ENCODE measurements at places on chromosomes 4 and X.

DNA sequence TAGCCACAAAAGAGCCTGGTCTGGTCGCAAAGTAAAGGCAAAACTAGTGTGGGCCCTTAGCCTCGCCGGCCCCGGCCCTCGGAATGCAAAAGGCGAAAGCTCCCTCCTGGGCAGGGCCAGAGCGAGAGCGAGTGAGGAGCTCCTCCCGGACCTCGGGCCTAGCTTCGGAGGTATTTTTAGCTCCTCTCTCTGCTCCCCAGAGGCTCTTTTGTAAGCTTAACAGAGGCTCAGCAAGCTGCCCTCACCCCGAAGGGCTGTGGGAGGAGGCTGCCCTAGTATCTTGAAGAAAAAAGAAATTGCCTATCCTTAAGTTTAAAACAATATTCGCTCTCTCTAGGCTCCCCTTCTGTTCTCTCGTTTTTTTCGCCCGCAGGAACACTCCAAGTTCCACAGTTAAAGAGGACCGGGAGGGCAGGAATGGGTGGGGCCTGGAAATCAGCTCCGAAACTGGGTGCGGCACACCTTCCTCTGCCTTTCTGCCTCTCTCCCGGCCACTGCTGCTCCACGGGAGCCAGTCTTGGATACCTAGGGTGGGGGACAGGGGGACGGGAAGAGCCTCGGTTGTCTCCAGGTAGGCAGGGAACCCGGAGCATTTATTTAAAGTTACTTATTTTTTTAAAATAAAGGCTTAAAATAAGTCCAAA lies 12.1 kb downstream of the HAND2 start:
- DNase-seq = no peak

- no peak for DNase-seq
These were observed 1.7 kb upstream of the BMP2K start for GRCh38 chr4:78774417-78774816.

DNA sequence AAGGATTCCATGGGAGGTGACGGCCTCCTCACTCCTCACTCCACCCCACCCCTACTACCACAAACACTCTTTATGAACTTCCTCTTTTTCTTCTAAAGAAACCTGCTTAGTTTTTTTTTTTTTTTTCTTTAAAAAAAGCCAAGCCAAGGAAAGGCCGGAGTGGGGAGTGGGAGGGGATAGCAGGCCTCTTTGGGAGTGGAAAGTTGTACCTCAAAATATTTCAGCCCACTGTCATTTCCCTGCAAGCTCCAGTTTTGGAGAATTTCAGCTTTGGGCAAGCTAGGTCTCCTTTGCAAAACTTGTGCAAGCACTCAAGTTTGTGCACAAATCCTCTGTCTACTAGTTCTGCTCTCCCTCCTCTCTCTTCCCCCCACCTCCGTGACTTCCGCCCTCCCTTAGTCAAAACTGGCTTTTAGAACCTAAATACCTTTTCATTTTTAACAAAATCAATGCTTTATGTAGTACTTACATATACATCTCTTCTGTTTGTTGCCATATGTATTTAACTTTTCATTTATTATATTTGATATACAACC lies 512 bp upstream of the ANTXR2 start:
- DNase-seq = no peak

DNA sequence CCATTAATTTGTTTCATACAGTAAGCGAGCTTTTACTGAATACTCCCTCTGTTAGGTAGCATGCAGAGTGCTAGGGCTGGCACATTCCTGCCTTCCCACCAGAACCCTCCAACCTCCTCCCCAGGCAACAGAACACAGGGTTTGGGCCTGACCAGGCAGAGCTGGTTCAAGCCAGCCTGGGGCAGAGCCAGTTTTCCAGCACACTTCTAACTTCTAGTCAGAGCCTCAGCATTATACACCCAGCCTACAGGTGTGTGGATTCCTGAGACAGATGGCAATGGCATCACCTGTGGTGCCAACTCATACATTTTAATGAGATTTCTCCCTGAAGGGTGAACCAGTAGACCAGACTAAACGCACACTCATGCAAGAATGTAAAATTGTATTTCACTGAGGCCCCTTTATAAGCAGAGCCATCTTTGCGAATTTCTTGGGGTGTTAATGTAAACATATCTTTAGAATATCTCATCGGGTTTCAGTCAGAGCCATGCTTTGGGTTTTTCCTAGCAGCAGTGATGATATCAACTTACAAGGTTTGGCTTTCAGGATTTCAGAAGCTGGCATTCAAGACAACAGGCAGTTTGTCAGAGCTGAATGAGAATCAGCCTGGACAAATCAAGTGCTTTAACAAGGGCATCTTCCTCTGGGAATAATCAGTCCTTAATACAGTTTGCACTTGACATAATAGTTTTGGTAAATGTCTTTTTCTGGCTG lies 92.0 kb downstream of the GATB start:
- no peak for DNase-seq

DNA sequence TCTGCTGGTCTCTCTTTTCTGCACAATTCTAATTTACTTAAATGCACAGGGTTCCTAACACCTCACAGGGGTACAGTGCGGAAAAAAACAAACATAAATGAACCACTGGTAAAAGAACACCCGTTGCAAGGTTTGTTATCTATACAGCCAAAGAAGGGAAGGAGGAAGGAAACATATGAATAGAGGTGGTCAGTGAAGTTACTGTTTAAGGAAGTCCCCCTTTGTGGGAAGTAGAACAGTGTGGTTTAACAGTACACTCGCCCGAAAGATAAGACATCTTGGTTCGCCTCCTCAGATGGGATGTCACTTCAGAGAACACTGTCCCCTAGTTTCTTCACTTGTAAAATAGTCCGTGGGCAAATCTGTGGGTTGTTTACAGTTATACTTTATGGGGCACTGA lies 57.5 kb downstream of the TEC start:
- DNase-seq = no peak

DNA sequence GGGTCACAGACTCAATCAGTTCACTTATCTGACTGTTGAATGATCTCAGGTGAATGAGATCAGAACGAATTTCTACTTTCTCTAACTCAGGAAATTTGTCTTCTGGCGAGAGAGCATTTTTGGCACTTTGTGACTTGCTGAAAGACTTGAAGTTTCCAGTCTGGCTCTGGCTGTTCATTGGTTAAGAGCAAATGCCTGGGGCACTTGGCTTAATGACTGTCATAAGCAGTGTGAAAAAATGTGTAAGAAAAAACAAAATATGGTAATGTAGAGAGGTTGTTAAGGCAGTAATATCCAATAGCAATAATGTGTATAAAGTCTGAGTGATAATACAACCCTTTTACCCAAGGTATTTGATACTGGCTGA lies 71.3 kb upstream of the PGRMC2 start:
- DNase-seq = no peak

DNA sequence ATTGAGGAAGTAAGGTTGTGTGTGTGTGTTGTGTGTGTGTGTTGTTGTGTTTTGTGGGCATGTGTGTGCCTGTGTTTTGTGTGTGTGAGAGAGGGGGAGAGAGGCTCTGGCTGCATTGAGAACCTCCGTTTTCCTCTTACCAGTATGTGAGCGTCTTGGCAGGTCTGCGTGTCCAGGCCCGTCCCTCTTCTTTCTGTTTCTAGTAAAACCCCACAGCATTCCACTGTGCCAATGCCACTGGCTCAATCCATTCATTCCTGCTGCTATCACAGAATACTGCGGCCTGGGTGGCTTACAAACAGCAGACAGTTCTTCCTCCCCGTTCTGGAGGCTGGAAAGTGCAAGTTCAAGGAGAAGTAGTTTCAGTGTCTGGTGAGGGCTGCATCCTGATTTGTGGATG lies 15.5 kb upstream of the HTRA3 start:
- no peak for DNase-seq

GRCh38 chr4:85696661-85697060 lies 221.7 kb downstream of the ARHGAP24 start:
- no peak for DNase-seq

GRCh38 chr4:87100168-87100567 lies 120.2 kb downstream of the KLHL8 start:
- no peak for DNase-seq

DNA sequence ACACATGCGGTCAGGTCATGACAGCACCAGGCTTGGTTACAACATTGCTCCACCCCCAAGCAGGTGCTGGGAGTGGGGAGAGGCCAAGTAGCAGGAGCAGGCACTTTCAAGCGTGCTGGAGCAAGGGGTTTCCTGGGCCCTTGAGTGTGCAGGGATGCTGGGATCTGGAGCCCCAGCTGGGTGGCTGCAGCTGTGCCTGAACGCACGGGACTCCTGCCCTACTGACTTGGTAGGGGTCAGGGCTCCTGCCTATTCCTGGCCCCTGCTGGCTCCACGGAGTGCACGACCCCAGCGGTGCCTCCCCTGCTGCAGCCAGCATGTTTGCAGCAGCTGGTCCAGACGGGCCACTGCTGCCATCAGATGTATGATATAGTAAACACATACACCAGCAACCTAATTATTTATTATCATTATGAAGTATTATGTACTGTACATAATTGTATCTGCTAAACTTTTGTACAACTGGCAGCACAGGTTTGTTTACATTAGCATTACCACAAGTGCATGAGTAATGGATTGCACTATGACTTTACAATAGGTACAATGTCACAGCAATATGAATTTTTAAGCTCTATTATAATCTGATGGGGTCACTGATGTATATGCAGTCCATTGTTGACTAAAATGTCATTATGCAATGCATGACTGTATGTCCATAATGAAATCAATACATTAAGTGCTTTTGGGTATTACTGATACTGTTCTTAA lies 620.6 kb downstream of the RAPGEF2 start:
- DNase-seq = peak; percentile 37

- DNase-seq = no peak
These were observed 175.3 kb downstream of the MAML3 start for GRCh38 chr4:139978692-139979091.

DNA sequence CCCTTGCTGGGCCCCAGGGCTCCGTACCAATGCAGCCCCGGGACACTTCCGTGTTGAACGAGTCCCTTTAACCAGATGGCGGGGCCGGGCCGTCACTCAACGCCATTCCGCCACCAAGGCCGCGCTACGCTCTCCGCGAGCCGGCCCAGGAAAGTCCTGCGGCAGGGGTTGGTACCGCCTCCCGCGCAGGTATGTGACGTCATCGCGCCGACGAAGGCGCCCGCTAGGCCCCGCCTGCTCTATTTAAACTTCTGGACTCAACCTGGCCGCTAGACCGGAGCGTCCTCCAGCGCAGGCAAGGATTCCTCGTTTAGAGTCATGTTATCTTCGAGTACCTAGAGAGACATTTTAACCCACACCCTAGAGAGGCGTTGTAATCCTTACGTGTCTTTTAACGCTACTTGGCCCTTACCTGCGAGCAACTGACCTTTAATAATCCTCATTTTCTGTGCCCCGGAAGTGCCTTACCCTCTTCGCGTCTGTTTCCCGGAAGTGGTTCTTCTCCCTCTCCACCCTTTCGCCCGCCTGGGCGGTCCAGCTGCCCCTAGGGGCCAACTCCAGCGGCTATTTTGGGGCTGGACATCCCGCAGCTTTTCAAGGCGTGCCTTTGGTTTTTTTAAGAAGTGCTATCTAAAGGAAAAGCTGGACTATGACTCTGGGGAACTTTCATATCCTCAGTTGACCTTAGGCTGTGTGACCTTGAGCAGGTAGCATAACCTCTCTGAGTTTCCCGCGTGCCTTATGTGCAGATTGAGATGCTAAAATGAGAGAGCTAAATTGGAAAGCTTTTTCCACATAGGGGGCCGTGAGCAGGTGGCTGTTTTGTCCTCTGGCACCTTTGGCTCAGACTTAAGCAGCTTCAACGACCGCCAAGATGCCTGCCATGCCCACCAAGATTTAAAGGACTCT lies at the start of gene PNPLA4:
PNPLA4 (minus strand) TSS at position 155 of the 909 bp plus-strand sequence. CDS start 1,294 bp downstream, outside the sequence.
- DNase-seq = no peak

GRCh38 chrX:65406532-65406931 lies 128.1 kb downstream of the LAS1L start:
- no peak for DNase-seq

- no peak for DNase-seq
These were observed 459.5 kb upstream of the AGA start for GRCh38 chr4:177901786-177902185.

- DNase-seq = no peak
These were observed 136.8 kb downstream of the TECRL start for GRCh38 chr4:64272432-64272831.

DNA sequence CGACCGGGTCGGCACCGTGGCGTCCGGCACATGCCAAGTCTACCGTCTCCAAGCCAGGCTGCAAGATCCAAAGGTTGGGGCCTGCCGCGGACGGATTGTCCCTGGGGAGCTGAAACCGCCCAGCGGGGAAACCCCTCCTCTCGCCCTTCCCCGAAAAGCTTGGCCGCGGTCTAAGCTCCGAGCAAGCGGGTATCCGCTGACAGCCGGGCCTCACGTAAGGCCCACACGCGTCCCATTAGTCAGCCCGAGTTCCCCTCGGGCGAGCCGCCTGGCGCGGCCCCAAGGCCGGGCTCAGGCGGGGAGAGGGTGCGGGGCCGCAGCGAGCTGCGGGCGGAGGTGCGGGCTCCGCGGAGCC lies 6.8 kb upstream of the BCOR start:
- no peak for DNase-seq

DNA sequence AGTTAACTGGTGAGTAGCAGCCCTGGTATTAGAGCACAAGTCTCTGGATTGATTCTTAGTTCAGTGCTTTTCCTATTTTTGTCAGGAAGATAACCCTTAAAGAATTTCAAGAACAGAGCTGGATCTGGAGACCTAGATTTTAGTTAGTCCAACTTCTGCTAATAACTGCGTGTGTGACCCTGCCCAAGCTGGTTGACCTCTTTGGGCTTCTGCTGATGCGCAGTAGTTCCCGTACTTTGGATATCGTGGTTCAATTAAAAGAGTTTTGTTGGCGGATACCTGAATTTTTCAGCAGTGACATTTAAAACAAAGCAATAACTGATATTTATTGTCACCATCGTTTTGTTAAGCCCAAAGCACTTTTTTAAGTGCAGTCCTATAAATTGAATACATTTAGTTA lies 9.3 kb downstream of the MSMO1 start:
- no peak for DNase-seq

DNA sequence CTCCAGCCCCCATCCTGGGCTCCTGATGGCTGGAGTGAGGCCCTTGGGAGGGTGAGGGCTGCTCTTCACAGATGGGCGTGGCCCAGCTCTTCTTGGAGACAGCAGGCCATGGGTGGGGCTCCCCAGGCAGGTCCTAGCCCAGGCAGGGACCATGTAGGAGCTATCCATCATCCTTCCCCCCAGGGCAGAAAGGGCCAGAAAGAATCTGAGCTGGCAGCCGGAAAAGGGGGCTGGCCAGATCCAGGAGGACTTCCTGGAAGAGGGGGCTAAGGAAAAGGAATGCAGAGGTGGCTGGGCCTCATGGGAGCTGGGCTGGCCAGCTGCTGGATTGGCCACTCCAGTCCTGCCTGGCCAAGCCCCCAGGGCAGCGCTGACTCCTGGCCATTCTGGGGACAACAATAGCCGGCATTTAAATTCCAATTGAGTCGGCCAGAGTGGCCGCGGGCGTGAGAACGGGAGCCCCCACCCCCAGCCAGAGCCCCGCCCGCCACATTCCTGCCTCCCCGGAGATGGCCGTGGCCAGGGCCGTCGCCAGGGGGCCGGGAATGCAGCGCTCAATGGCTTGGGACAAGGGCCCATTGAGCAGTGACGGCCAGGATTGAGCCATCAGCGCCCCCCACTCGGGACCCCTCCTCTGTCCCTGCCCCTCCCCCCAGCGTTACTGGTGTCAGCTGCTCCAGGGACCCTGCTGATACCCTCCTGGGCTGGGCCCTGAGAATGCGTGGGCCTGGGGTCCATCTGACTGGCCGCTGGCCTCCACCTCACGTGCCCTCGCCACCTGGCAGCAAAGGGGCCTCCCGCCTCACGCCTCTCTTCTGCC lies 15.1 kb upstream of the FGFR3 start:
- no peak for DNase-seq

Data from NCI-H1105 treated with DMSO at 0.1 percent for 48 hours (cell line).